ENCODE measurements at places on chromosomes 12 and 14. TPM values are rescaled to one million over a fixed set of nuclear protein-coding genes. Genes with fewer than 3 reads are reported as not detected.

- no peak for DNase-seq
Observed at GRCh38 chr12:101697930-101698799, 725 bp downstream of the CHPT1 start.

- DNase-seq = no peak
Observed at GRCh38 chr12:132675757-132676432, 11.2 kb downstream of the POLE start.

DNA sequence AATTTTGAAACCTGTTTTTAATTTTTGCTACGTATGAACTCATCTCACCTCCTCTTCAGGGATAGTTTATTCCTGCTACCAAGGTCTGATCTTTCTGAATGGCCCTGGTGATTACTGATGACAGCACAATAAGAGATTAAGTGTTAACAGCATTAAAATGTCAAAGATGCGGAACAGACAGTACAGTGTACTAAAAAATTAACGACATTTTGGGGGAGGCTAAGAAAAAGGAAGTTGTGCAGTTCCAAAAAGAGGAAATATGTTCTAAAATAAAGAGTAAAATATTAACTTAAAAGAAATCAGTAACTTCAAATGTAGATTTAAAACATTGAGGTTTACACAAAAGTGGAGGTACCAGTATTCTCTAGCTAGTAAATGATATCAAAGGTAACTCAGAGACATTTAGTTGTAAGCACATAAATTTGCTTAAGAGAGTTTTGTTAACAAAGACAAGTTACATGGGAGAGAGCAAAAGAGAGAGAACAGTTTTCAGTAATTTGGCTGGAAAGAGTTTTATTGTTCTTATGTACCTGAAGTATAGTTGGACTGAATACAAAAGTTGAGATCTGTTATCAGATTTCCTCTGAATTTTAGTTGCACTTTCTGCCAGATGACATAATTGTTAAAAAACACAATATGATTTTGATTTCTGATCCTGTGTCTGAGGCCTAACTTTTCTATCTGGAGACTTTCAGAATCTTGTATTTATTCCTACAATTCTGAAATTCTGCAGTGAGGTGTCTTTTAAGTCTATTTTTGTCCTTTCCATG is 4.2 kb upstream of the CLECL1 start:
- DNase-seq = no peak

DNA sequence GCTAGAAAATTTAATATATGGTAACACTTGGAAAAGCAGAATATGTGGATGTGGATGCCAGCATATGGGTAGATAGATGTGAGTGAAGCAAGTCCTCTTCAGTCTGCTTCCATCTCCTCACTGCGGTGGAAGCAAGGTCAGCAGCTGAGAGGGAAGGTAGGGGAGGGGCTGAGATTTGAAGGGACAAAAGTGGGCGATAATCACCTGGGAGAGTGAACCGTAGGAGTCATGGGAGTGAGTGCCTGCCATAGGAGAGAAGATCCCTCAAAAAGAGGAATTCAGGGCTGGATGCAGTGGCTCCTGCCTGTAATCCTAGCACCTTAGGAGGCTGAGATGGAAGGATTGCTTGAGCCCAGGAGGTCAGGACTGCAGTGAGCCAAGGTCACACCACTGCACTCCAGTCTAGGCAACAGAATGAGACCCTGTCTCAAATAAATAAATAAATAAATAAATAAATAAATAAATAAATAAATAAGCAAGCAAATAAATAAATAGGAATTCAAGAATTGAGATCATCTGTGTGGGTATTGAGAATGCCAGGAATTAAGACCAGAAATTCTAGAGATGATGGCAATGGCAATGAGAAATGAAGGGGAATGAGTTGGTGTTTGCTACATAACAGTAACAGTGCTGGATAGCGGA is 123.4 kb downstream of the BICD1 start:
- no peak for DNase-seq

GRCh38 chr12:57066245-57066644 is 12.3 kb downstream of the NEMP1 start:
- DNase-seq = no peak

DNA sequence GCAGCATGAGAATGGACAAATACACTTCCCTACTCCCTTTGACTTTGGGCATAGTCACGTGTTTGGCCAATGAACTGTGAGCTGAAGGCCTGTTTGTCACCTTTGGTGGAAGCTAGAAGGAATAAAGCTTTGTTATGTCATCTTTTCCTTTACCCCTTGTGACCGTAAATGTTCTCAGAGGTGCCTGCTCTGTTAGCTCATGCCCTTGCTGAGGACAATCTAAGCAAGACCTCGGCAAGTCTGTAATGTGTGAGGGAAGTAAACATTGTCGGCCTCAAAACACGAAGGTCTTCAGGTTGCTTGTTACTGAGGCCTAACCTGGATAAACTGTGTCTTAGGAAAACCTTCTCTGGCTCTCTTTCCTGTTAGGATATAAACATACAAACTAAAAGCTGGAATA is 354.2 kb downstream of the TMEM132D start:
- DNase-seq = no peak

GRCh38 chr12:1343422-1343821 is 251.0 kb downstream of the FBXL14 start:
- no peak for DNase-seq

DNA sequence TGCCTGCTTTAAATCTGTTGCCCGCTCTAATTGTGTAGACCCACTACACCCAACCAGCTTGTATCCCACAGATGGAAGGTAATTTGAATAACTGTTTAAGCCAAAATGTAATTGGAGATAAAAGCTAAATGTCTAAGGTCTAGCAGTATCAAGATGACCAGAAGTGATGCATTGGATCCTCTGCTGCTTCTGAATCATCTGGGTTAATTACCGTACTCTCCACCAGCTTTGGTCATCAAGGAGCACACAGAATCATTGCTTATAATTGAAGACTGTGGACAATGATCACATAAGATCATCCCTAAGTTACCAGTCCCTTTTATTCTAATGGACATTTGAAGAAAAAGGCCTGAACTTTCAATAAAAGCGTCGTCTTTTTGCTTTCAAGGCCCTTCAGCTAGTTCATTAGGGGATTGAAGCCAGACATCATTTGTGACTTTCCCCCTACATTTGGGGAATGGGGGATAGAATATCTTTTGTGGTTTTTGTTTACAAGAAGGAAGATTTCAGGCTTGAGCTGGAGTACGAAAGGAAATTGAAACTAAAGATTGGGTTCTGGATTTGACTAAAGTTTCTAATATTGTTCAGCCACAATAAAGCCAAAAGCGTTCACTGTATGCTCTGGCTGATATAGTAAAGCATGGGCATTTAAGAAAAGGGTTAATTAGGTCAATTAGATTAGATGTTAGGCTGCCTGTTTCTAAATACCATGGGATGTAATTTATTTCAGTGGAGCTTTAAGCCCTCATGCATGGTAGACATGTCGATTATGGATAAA is 123.2 kb downstream of the CHST11 start:
- DNase-seq = no peak

The IL26 gene
- total RNA-seq = not detected

The KERA gene
- total RNA-seq = not detected

The DUSP16 gene
- 27.0 TPM for total RNA-seq

The RFX4 gene
- not detected for total RNA-seq

The CSRP2 gene
- not detected for total RNA-seq
